ENCODE measurements at places on chromosomes 1 and 21. TPM values are rescaled to one million over a fixed set of nuclear protein-coding genes. Genes with fewer than 3 reads are reported as not detected.

Gene SEMA4A
- total RNA-seq = 5.5 TPM

Gene SUSD4
- total RNA-seq = 0.43 TPM

Gene FCMR
- 4.6 TPM for total RNA-seq

Gene KLHDC8A
- 1.8 TPM for total RNA-seq

Gene TRIM46
- 0.26 TPM for total RNA-seq

Gene EFNA3
- total RNA-seq = 5.6 TPM

Gene FCN3
- 0.60 TPM for total RNA-seq

Gene BCAN
- 0.14 TPM for total RNA-seq

Gene HAPLN2
- not detected for total RNA-seq

Gene IRF6
- 96.9 TPM for total RNA-seq

Gene C1orf141
- total RNA-seq = not detected

Gene KCNC4
- 12.8 TPM for total RNA-seq

Gene OLIG2
- not detected for total RNA-seq

Gene PGLYRP3
- not detected for total RNA-seq

Gene TESK2
- 10.8 TPM for total RNA-seq

Gene EXO5
- total RNA-seq = 4.9 TPM

Gene ORC1
- total RNA-seq = 7.6 TPM

Gene UBIAD1
- total RNA-seq = 14.9 TPM

Gene BRDT
- total RNA-seq = not detected

Gene BACE2
- 51.2 TPM for total RNA-seq

Gene IVL
- total RNA-seq = not detected

Gene HS2ST1
- 24.5 TPM for total RNA-seq

Gene MLLT11
- 5.4 TPM for total RNA-seq

Gene RHCE
- 0.39 TPM for total RNA-seq

Gene GFI1
- total RNA-seq = 7.8 TPM

Gene TGFBR3
- 21.1 TPM for total RNA-seq

Gene LMOD1
- total RNA-seq = 11.6 TPM

Gene KCND3
- total RNA-seq = 10.3 TPM

Gene HTR1D
- total RNA-seq = 0.47 TPM

Gene CLCA4
- total RNA-seq = 1,343 TPM

Gene WLS
- 118 TPM for total RNA-seq

Gene FBXO2
- 0.23 TPM for total RNA-seq

Gene CRNN
- not detected for total RNA-seq

Gene AADACL3
- total RNA-seq = not detected

Gene CACHD1
- total RNA-seq = 3.7 TPM

Gene RNU1-3
- 2,195 TPM for total RNA-seq

Gene IGFN1
- total RNA-seq = 0.10 TPM

Gene IFNLR1
- total RNA-seq = 18.8 TPM

Gene TCHH
- not detected for total RNA-seq

Gene TEKT2
- total RNA-seq = 0.32 TPM

Gene NCDN
- total RNA-seq = 11.2 TPM

Gene NUP210L
- total RNA-seq = not detected

Measured in mucosa of descending colon (tissue), 3 donors.